H1 (cell line): ENCODE measurements at places on chromosomes 11 and 22.

DNA sequence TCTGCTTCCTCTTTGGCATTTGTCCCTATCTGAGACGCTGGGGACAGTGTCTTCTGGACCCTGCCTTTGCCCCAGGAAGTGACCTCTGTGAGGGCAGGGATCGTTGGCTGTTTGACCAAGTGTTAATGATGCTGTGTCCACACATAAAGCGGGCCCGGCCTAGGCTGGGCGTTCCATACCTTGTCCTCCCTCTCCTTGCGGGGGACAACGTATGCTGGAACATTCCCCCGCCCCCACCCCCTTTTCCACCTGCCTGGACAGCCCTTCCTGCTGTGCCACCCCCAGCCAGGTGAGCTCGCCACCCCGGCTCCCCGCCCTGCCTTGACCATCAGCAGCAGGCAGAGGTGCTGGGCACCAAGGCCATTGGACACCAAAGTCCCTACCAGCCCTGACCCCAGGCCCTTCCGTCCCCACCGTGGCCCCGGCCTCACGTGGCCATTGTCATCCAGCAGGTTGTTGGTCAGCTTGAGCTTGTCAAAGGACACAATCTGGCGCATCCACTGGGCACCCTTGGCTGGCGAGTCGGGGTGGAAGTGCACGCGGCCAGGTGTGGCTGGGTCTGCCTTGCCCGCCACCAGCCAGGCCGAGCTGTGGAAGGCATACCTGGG is 4.1 kb upstream of the NUDT8 start:
- DNase-seq: no peak

GRCh38 chr11:128412847-128413791 is 174.2 kb downstream of the ETS1 start:
- DNase-seq: no peak

GRCh38 chr11:114586797-114587196 is 8.8 kb downstream of the NXPE4 start:
- DNase-seq: no peak

- DNase-seq: no peak
Measured at GRCh38 chr11:13947379-13947778, 15.1 kb upstream of the SPON1 start.

DNA sequence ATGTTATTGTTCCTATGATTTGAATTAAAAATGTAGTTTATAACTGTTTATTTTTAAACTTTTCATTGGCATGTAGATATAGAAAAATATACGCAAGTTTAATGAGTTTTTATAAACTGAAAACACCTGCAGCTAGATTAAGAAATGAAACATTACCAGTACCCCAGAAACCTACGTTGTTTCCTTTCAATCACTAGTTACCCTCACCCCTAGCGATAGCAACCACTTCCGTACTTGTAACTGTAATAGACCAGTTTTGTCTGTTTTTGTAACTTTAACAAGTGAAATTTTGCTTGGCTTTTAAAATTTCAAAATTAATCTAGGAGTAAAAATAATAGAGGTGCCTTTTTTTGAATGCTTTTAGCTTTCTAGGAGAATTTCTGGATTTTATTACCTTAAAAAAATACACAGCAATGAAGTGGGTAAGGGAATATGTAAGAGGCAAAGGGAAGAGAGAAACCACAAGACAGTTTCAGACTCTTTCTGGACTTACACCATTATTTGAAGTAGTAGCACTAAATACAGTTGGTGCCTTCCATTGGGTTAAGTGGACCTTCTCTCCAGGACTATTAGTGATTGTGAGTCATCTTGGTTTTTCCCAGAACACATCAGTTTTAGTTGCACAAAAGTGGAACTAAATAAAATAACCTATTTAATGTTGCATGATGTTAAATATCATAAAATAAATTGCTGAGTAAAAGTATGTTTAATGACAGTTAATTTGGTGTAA is 18.7 kb upstream of the NAT10 start:
- DNase-seq: no peak
